Vagina (tissue), 2 donors: ENCODE measurements at places on chromosomes 16 and 17.

DNA sequence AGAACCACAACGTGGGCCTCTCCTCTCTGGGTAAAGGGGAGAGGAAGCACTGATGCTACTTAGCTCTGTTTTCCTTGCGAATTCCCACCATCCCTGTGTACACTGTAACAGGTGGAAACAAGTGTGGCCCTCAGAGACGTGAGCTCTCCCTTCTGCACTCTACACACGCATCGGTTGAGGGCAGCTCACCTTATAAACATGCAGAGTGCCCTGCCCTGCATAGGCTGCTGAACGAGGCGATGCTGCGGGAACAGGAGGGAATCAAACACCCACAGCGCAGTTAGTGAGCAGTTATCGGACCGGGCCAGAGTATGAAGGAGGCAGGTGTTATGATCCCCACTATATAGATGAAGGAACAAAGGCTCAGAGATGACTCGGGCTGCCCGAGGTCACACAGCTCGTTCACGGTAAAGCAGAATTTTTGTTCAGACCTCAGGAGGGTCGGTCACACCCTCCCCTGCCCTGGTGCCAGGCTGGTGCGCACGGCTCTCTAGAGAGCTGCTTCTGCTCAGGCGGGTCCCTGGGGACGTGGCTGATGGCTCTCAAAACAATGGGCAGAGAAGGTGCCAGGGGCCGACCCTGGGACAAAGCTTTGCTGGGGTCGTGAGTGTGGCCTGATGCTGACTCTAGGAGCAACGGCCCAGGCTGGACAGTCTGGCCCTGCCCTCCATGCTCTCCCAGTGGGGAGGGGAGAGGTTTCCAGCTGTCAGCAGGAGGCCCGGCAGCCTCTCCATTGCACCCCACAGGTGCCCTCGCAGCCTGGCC lies 68.5 kb downstream of the RPH3AL start:
- DNase-seq, result no peak

- DNase-seq, result peak; percentile 87
Measured at GRCh38 chr17:10115536-10115932, 82.9 kb downstream of the GAS7 start.

DNA sequence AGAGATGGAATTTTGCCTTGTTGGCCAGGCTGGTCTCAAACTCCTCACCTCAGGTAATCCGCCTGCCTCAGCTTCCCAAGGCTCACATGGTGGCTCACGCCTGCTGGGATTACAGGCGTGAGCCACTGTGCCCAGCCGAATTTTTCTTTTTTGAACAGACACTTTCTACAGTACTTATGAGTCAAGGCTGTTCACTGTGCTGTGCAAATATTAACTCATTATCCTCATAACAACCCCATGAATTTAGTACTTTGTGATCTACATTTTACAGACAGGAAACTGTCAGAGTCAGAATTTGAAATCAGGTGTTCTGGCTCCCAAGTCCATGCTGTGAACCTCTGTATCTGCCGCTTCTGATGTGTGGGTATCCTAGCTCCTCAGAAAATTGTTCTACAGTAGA lies 25.7 kb upstream of the RASL10B start:
- DNase-seq, result no peak

DNA sequence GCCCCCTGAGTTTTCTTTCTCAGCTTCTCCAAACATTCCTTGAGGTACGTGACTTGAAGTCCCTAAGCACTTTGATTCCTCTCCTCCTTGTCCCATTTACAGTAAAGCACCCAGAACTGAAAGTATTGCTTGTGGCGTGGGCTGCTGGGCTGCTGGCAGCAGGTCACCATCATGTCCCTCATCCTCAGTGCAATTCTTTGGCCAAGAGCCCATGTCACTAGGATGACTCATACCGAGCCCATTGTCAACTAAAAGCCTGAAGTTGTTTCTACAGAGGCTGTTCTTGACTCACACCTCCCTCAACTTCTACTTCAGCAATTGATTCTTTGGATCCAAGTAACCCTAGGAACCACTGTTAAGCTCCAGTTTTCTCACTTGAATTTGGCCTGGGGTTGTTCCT lies 54.3 kb downstream of the KPNA2 start:
- DNase-seq, result no peak

DNA sequence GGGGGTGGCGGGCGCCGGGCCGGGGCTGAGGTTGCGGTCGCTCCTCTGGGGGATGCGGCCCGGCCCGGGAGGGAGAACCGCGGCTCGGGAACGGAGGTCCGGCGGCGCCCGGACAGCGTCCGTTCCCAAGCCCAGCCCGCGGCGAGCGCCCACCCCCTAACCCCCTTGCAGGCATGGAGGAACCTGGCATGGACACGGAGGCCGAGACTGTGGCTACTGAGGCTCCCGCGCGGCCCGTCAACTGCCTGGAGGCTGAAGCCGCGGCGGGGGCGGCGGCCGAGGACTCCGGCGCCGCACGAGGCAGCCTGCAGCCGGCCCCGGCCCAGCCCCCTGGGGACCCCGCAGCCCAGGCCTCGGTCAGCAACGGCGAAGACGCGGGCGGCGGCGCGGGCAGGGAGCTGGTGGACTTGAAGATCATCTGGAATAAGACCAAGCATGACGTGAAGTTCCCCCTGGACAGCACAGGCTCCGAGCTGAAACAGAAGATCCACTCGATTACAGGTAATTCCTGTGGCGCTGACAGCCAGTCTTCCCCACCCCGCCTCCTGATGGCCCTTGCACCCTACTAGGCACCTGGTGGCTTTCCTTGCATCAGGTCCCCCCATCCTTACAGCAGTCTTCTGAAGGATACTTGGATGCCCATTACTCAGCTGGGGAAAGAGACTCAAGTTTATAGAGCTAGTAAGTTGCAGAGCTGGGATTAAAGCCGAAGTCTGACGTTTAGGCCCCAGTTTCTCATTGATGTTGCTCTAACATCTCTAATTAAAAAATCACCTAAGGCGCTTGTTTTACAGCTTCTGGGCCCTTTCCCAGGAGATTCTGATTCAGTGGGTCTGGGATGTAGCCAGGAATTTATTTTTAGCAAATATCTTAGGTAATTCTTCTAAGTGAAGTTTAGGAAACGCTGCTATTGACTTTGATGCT lies 514 bp downstream of the UBFD1 start:
- DNase-seq, result peak; percentile 87

GRCh38 chr17:74916851-74917199 lies 6.2 kb downstream of the USH1G start:
- DNase-seq, result no peak
